Stimulated activated naive CD8-positive, alpha-beta T cell treated with anti-CD3 and anti-CD28 coated beads, Interleukin-15, Interleukin-2, amounts not matched to agents 100 U/mL and 50 U/mL, for 24 hours (primary cell): ENCODE measurements at places on chromosomes 7 and 10.

- no peak for DNase-seq
Measured at GRCh38 chr10:78805176-78805575, 263.6 kb upstream of the ZMIZ1 start.

DNA sequence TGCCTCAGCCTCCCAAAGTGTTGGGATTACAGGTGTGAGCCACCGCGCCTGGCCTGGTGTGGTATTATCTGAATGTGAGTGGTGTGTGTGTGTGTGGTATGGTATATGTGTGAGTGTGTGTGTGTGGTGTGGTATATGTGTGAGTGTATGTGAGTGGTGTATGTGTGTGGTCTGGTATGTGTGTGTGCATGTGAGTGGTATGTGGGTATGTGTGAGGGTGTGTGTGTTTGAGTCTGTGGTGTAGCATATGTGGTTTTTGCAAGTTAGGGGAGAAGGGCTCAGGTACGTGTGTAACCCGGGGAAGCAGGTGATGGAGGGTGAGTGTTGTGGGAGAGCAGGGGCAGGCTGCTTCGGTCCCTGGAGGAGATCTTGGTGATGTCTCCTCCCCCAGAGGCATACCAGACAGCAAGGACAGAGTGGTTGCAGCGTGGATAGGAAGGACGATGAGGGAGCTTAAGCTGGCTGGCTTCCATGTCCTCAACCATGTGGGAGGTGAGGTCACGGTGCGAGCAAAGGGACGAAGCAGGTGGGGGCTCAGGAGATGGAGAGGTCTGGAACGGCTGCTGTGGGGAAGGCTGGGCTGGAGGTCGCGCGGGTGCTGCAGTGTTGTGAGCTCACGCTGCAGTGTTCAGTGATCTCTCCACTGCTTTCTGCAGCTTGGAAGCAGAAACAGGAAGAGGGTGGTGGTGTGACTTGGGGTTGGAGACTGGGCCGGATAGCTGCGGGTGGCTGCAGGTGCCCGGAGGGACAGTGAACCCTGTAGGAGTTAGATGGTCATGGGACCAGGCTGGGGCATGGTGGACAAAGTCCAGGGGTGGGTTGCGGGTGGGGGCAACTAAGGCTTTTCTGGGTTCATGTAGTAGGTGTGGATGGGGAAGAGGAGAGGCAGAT is 5.0 kb downstream of the ZYX start:
- DNase-seq, result no peak

DNA sequence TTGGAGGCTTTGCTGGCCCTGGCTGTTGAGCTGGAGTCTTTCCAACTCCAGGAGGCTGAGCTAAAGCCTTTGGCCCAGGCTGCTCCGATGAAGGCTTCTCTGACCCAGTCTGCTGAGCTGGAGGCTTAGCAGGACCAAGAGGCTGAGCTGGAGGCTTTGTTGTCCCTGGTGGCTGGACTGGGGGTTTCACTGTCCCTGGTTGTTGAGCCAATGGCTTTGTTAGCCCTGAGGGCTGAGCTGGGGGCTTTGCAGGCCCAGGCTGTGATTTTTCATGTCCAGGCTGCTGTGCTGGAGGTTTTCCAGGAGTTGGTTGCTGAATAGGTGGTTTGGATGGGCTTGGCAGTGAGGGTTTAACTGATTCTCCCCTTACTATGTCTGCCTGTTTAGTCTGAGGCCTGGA is 7.3 kb downstream of the PCLO start:
- no peak for DNase-seq

- no peak for DNase-seq
Measured at GRCh38 chr10:88647061-88647615, 17.1 kb upstream of the LIPF start.

DNA sequence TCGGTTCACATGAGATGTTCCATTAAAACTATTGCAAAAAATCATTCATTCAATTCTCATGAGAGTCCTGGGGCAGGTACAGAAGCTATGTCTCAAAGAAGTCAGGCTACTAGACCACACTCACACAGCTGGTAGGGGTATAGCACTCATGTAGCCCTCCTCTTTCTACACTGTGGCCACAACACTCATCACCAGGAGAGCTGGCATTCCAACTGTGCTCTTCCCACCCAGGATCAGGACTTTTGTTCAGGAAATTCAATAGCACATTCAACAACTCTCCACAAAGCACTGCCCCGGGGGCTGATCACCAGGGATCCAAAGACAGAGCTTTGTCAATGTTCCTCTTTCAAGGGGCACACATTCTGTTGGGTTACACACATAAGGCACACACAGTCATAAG is 31.0 kb upstream of the C10orf90 start:
- no peak for DNase-seq

DNA sequence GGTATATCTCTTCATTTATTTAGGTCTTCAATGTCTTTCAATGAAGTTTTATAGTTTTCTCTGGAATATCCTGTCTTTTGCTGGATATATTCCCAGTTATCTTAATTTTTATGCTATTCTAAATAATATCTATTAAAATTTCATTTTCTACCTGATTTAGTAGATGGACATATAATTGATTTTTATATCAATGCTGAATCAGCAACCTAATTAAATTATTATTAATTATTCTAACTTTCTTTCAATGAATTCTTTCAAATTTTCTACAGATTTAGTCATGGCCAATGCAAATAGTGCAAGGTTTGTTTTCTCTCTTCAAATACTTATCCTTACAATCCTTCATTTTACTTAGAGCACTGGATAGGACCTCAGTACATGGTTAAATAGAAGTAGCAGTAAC is 56.8 kb downstream of the DENND11 start:
- DNase-seq, result no peak

GRCh38 chr7:47421456-47421855 is 160.5 kb downstream of the TNS3 start:
- no peak for DNase-seq

DNA sequence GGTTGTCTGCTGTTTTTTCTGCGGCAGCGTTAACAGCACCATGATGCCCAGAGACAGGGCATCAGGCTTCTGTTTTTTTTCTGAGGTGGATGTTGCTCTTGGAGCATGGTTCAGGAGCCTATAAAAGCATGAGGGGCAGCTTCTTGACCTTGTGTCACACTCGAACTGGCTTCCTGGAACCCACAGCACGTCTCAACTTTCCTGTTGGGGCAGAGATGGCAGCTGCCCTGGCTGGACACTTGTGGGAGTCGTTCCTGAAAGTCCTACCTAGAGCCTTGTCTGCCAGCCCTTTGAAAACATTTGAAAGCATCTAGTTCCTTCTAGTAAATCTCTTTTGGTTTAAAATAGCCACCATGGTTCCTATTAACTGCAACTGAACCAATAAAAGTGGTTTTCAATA is 28.9 kb upstream of the PRKAG2 start:
- DNase-seq, result no peak

DNA sequence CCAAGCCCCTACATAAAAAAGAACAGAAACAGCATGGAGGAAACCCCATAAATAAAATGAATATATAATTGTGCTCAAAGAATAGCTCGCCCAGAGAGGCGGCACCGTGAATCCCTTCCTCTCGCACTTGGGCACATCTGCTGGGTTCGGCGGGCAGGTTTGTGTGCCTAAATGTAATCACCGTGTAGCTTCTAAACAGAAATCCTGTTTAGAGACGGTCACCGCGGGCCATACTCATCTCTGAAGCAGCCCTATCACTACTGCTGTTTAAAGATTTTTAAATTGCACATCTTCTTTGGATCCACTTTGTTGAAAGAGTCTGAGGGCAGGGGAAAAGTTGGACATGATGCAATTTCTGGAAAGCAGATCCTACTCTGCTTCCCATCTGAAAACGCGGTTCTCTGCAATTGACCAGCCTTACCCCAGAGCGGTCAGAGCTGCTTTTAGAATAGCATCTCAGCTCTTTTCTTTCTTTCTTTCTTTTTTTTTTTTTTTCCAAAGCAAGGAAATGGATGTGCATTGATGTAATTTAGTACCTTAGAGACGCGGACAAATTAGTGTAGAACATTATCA is 6.4 kb downstream of the DRGX start:
- DNase-seq, result no peak

DNA sequence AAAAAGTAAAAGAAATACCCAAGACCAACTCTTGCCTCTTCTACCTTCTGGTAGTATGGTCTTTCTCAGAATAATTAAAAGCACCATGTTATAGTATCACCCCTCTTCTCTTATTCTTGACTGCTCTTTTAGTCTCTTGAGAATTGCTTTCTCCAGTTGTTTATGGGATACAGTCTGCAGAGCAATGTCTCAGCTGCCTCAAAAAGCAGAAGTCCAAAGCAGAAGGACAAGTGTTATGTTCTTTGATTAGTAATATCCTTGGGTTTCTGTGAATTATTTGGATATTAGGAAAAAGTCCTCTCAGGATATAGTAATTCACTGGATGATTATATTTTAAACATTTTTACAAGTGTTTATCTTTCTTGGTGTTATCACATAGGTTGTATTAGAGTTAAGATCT is 7.4 kb downstream of the TAS2R41 start:
- no peak for DNase-seq

DNA sequence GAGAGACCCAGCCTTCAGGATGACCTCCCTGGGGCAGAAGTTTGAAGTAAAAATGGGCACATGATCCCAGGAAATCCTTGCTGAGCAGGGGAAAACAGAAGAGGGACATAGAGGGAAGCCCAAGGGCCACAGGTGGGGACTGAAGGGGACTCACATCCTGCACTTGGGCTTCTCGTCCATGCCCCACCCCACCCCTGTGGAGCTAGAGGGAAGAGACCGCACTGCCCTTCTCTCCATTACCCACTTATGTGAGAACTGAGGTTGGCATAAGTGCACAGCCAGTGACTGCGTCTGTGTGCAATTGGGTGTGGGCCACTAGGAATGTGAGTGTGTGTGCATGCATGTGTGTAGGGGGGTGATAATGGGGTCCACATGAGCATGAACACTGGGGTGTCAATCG is 43.4 kb upstream of the SLF2 start:
- DNase-seq, result no peak

GRCh38 chr7:16463520-16463919 is 2.0 kb downstream of the SOSTDC1 start:
- DNase-seq, result no peak

DNA sequence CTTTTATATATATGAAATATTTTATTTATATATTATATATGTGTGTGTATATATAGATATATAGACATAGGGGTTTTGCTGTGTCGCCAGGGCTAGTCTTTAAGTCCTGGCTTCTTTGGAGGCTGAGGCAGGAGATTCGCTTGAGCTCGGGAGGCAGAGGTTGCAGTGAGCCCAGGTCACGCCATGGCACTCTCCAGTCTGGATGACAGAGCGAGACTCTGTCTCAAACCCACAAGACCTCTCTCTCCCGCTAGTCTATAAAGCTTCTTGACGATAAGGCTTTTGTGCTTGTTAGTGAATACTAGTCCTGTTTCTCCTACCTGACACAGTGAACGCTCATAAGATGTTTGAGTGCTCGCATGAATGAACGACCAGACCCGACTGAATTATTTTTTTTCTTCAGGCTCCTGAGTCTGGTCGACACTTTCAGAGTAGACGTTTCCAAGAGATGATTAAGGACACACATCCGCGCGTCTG is 577 bp upstream of the DDX21 start:
- peak; percentile 40 for DNase-seq

DNA sequence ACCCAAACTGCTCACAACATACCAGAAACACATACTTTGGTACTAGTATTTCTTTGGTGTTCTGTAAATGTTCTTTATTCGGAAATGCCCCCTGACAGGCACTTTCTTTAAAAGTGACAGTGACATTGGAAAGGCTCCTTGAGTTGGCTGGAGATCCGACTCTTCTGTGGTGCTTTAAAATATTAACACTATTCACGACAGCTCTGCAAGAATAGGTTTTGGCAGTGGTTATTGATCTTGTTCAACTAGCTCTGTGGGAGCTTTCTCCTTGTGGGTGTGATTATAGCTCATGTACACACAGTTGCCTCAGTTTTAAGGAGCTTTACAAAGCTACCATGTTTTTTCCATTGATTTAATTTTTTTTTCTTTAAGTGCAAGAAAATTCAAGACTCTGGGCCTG is 30.3 kb upstream of the SLC39A12 start:
- DNase-seq, result no peak

DNA sequence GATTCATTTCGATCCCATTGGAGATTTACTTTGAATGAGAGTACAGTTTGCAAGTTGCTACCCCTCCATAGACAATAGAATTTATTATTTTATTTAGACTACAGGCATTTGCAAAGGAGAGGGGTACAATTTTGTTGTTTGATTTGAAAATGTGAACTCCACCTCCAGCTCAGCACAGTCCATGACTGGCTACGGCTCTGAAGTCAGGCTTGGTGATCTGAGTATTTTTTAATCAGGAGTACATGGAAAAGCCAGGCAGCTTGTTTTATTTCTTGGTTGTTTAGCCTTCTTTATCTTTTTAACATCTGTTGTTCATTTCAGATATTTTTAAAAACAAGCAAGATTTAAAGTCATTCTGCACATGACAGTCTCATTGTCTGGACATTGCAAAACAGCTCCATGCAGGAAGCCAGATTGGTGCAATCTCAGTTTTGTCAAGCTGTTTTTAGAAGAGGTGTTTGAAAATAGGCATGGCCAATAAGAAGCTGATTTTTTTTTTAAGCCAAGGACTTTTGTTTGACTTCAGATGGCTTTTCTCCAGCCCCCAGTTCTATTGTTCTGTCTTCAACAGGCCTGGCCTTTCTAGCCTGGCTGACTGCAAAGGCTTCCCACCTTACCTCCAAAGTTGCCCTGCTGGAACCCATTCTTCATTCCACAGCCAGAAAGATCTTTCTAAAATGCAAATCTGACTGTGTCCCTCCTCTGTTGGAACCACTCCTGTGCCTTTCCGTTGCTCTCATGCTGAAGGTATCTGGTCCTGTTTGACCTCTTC is 12.2 kb downstream of the PLXDC2 start:
- DNase-seq, result no peak

DNA sequence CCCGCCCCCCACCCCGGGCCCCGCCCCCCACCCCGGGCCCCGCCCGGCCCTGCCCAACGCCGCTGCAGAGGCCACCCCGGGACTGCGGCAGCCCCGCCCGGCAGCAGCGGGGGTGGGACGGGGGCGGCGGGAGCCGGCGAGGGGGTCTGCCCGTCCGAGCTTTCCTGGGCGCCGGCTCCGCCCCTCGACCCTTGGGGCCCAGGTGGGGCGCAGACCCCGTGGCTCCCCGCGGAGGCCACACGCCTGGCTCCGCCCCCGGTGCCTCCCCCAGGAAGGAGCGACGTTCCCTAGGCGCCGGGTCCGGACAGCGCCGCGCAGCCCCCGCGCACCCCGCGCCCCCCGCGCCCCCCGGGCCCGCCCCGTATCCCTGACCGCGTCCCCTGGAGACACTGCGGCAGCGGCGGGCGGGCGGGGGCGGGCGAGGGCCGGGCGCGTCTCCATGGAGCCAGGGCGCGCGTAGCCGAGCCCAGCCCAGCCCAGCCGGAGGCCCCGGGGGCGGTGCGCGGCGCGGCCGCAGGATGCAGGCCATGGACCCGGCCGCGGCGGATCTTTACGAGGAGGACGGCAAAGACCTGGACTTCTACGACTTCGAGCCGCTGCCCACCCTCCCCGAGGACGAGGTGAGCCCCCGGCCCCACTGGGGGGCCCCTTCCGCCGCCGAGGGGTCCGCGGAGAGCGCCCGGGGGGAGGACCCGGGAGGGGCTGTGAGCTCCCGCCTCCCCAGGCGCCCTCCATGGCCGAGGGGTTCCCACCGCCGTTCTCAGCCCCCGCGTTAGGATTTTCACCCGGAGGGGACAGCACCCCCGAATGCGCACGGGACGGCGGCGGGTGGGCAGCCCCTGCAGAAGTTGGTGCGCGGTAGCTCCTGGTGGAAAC is at the start of gene KNDC1:
KNDC1 (plus strand) TSS at position 270 of the 876 bp plus-strand sequence; CDS start at position 519, 249 bp downstream.
- no peak for DNase-seq
